ENCODE measurements at places on chromosomes 2 and 18.

GRCh38 chr2:175363699-175364098 lies 182.2 kb upstream of the ATP5MC3 start:
- no peak for DNase-seq

DNA sequence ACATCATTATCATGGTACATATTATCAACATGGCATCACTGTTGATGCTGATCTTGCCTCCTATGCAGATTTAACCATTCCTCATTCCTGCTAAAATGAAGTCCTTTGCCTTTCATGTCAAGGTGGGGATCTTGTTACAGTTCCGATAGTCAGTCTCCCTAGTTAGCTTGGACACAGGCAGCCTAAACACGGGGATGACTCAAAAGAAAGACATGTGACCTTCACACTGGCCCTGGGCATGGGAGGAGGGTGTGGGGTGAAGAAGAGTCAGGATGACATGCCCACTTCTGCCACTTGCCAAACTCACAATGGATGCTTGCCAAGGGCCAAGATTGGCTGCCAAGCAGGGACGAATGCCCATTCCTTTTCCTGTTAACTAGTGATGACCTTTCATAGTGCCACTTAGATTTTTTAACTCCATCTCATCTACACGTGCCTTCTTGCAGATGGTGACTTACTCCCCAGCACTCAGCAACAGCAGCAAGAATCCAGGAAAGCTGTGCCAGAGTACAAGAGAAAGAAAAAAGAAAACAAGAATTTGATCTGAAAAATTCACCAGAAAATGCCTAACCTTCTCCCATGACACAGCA lies 13.9 kb upstream of the SLC1A4 start:
- no peak for DNase-seq

DNA sequence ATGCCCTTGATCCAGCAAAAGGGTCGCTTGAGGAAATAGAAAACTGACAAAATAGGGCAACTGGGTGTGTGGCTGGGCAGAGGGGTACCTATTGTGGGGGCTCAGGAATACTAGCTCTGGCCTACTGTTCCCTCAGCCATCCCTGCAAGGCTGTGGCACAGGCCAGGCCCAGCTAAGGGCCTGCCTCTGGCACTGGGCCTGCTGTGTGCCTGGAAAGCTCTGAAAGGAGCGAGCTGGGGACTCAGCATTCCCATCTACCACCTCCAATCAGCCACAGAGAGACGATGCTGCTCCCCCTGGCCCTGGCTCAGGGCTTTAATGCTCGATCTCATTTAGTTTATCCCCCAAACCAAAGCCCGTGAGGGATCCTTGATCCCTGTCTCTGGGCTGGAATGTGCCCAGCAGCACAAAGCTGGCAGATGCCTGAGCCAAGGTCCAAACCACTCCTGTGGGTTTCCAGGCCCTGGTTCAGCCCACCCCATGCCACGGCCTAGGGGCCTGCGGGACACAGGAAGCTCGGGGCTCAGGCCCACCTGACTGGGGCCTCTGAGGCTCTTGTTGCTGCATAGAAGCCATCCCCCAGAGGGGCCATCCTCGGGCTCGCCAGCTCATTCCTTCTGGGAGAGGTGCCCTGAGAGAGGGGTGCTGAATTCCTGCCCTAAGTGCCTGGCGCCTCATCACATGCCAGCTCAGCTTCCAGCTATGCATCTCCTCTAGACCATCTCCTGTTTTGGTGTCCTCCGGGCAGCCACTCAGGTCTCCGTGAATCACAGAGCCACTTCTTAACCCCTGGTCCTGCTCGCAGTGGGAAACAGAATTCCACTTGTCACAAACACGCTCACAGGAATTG lies 43.0 kb upstream of the KCNF1 start:
- DNase-seq = no peak

GRCh38 chr2:148876595-148877402 lies 1.8 kb downstream of the KIF5C start:
- peak; percentile 35 for DNase-seq

DNA sequence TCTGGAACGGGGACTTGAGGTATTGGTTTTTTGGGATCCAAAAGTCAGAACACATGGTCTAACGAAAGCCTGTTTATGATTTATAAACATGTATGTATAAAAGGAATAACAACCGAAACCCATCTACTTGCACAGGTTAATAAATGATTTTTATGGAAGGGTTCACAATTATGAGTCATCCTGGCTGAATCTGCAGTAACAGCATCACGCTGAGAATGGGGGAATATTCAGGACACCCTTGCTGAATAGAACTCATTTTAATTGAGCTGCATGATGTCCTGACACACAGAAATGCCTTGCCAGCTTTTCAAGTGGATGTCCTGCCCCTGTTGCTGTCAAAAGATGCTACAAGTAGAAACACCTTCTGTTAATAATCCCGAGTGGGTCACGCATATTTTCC lies 54.7 kb upstream of the TGFA start:
- no peak for DNase-seq

GRCh38 chr2:222912117-222912516 lies 51.3 kb downstream of the ACSL3 start:
- DNase-seq = no peak

DNA sequence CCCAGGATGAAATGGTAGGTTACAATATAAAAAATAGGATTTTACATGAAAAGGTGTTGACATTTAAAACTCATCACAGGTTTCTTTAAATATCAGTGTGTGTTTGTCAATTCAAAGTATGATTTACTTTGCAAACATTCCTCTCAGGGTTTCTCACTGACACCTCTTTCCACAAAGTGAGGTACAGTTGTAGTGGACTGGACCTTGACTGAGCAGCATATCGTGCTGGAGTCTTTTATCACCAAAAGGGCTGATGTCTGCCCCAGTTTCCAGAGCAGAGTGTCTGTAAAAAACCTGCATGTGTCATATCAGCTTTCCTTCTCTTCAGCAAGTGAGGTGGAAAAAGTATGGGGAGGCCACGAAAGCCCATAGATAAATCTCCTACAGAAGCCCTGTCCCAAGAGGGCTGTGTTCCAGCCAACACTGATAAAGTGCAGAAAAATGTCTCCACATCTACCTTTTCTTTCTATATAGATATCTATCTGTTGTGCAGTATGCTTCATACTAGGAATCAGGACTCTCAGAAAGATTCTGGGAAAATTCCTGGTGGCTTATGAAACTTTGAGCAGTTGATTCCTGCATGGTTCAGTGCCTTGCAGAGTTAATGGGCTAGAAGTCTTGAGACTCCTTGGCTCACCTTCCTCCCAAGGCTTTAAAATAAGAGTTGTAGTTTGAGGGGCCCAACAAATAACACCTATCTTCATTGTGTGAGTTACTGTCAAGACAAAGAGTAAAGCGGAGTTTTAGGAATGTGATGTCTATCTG lies 6.9 kb downstream of the ACYP2 start:
- no peak for DNase-seq

GRCh38 chr18:25604196-25604893 lies 252.4 kb upstream of the ZNF521 start:
- no peak for DNase-seq

DNA sequence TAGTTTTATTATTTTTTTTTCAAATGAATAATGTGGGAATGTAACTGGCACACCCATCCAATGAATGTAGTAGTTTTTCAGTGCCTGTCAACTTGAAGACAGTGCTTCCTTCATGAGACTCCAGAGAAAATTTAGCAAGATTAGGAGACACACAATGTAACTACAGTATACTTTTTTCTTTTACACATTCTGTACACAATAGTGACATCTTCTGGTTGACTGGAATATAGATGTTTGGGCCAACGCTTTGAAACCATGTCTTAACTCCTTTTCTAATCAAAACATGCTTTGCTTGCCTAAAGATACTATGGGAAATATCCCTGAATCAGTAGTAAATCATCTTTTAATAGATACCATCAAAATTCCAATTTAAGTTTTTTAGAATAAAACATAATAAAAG lies 229.5 kb upstream of the ZC3H15 start:
- DNase-seq = no peak

DNA sequence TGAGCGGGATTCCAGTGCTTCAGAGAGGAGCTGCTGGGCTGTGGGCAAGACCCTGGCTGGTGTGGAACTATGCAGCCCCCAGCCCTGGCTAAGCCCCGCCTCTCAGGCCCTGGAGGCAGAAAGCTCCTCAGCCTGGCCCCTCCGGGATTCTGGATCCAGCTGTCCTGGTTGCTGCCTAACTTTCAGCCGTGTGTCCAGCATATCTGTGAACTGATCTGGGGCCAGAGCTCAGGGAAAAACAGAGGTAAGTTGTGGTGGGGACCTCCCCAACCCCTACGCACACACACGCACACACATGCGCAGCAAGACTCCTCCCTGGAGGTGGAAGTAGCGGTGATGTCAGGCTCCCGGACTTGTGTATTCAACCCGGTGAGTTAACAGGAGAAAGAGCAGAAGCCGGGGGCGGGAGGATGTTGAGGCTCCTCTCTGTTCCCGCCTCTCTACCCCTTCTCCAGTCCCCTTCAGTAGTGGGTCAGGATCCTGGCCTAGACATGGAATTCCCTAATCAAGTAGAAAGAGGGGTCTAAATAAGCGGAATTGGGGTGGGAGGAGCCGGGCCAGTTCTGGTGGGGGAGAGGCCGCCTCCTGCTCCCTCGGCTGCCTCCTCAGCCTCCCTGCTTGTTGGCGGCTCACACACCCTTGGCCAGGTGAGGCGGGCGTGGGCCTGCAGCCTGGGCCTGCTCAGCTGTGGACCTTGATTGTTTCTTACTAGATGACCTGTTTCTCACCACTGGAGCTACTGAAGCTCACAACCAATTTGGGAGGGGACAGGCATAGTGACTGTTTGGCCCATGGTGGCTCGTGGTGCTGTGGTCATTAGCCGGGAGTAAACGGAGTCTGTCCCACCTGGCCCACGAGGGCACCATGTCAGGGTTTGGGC lies 33.4 kb downstream of the SIX2 start:
- DNase-seq = no peak

GRCh38 chr2:173829727-173830126 lies 135.4 kb downstream of the SP3 start:
- no peak for DNase-seq

- DNase-seq = no peak
Measured at GRCh38 chr2:58919316-58919715, 678.2 kb upstream of the FANCL start.

- no peak for DNase-seq
Measured at GRCh38 chr2:159908623-159909022, 110.6 kb upstream of the CD302 start.

DNA sequence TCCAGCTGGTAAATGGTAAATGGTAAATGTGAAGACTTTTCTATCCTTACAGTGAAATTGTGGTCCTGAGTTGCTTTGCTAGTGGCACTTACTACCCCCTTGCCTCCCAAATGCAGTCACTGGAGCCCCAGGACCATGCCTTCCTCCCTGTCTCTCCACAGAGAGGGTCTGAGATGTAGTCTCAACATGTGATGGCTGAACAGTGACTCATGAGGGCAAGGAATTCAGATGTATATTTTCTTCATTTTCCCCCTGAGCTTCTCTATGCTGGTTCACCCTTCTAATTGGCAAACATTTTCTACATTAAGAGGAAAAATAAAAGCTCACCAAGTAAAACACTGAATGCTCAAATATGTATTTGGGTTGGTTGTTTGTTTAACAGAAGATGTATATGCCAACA lies 232.0 kb downstream of the SH3BP4 start:
- DNase-seq = no peak

- no peak for DNase-seq
Measured at GRCh38 chr2:12684471-12684936, 32.2 kb upstream of the TRIB2 start.

GRCh38 chr2:65880436-65880835 lies 448.0 kb upstream of the SPRED2 start:
- no peak for DNase-seq

DNA sequence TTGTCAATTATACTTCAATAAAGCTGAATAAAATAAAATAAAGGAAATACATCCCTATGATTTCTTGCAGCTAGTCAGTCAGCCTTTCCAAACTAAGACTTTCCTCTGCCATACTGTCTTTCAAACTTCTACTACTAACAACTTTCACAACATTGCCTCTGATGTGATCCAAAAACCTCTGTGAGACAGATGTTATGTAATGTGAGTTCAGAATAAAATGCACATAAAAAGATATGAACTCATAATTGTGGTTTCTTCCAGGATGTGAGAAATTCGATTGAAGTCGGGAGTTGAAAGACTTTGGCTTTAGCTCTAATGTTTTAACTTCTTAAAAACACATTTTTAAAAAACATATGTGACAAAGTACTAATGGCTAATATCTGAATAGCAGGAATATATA lies 98.7 kb downstream of the PIGN start:
- no peak for DNase-seq

DNA sequence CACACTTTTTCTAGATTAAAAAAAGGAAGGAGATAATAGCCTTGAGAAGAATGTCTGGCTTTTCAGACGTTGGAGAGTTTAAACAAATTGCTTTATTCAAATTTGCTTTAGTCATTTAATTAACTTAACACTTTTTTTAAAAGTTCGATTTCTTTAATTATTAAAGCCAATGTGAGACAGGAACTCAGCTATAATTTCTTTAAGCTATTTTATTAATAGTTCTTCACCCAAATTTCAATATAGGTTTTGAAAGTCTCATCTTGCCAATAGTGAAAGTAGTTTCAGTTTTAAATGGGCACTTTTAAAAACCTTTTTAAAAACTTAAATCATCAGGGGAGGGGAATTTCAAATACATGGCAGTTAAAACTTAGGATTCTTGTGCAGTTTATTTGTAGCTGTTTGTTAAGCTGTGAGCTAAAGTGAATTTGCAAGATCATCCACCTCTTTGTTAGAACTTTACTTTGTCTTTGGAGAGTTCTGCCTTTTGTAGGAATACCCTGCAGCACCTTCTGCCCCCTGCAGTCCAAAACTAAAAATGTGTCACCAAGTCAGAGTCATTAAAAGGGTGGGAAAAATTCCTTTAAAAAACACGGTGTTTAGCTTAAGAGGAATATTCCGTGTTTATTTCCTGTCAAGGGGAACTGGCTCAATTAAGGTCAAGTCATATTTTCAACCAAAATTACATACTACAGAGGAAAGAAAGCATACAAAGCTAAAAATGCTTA lies 4.6 kb downstream of the TGIF1 start:
- DNase-seq = no peak

Data from activated CD8-positive, alpha-beta memory T cell treated with anti-CD3 and anti-CD28 coated beads for 4 hours (primary cell).